ENCODE measurements at places on chromosomes 4 and X.

GRCh38 chr4:16897991-16898827 is at the start of gene LDB2:
LDB2 (minus strand) TSS chr4:16898645.
- DNase-seq, result no peak

DNA sequence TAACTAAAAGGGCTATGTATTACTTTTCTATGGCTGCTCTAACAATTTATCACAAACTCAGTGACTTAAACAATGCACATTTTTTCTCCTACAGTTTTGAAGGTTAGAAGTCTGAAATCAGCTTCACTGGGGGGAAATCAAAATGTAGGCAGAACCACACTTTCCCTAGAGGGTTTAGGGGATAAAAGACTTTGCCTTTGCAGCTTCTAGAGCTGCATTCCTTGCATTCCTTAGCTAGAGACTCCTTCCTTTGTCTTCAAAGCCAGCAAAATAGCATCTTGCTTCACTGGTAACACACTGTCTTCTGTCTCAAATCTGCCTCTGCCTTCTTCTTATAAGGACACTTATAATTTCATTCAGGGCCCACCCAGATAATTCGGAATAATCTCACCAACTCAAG is 152.4 kb upstream of the SPIN4 start:
- DNase-seq, result no peak

- DNase-seq, result no peak
Measured at GRCh38 chr4:10461091-10461849, 4.0 kb upstream of the ZNF518B start.

DNA sequence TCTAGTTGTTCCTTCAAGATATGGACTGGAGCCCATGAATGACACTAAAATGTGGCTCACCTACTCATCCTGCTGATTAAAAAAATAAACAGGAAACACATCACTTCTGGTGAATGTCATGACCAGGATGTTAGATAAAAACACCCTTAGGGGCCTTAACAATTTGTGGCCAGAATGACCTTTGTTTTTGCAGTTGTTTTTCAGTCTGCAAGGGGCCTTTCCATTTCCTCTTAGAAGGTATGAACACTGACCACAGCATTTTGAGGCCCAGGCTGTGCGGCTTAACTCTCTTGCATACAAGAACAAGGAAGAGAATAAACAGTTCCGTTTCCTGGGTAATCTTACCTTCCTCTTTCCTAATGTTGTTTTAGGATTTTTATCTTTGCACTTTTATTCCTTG is 113.2 kb downstream of the IL1RAPL2 start:
- DNase-seq, result no peak

GRCh38 chr4:10104211-10104990 is 12.2 kb downstream of the WDR1 start:
- no peak for DNase-seq

GRCh38 chr4:25843340-25844097 is 19.3 kb downstream of the SEL1L3 start:
- no peak for DNase-seq

GRCh38 chr4:138655985-138656384 is 359.6 kb upstream of the NOCT start:
- DNase-seq, result no peak

DNA sequence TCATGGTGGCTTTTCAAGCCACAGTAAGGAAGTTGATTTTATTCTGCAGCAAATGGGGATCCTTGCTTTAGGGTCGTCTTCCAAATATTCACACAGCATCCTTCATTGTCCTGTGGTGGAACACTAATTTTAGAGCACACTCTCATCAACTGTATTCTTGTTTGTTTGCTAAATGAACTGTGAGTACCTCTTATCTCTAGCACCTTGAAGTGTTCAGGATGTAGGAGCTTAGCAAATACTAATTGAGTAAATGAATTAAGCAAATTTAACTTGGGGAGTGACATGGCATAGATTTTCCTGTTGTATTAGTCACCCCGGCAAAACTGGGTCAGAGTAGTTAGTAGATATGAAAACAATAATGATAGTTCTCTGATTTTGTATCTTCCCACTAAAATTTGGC is 156.9 kb downstream of the UBE2NL start:
- no peak for DNase-seq

All from NCI-H187 (cell line).